ENCODE measurements at places on chromosomes 16 and 17.
A peak's percentile ranks its signal among the peaks of the same experiment; 100 is the strongest.

GRCh38 chr16:11602321-11602720 lies 15.6 kb upstream of the LITAF start:
- no peak for DNase-seq

GRCh38 chr16:79770244-79771064 lies 169.9 kb upstream of the MAF start:
- peak; percentile 86 for DNase-seq

DNA sequence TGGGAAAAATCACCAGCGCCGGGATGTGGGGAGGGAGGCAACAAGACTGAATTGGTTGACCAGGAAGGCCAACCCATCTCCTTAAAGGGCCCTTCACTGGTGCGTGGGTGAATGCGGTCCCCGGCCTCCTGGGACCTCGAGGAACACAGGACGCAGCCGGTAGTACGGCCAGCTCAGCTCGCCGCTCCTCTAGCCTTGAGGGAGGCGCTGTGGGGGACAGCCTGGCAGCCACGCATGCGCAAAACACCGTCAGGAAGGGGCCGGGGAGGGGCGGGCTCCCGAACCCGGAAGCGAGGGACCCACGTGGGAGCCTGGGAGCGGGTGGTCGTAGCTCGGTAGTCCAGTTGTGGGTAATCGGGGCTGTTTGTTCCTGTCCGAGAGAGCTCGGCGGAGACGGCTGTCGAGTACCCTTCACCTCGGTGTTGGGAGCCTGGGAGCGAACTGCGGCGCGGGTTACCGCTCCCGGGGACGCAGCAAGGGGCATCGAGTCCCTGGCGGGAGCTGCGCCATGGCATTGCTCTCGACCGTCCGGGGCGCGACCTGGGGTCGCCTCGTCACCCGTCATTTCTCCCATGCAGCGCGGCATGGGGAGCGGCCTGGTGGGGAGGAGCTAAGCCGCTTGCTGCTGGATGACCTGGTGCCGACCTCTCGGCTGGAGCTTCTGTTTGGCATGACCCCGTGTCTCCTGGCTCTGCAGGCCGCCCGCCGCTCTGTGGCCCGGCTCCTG lies at the start of gene MRM1:
Gene MRM1, plus strand, starts transcription at position 281 of the 727 bp plus-strand sequence. Its CDS starts 228 bp downstream, at position 509.
- DNase-seq, result peak; percentile 94

- DNase-seq, result no peak
These were observed 11.8 kb downstream of the HSD11B2 start for GRCh38 chr16:67442581-67443255.

DNA sequence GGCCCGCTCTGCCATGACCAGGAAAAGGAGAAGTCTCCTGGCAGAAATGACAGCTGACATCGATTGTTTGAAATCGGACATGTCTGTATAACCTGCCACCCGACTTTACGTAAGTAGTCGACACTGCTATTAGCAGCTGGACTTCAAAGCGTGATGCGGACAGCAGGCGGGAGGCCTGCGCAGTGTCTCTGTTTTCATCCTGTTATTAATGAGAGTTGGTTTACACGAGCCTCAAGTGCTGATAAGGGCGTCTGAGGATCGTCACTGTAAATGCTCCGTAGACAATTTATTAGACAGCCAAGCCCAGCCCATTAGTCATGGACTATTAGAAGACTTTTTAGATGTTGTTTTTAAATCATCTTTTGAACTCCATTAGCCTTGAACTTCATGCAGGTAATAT lies 328.3 kb downstream of the FOXL1 start:
- no peak for DNase-seq

GRCh38 chr17:74408262-74408661 lies 23.6 kb upstream of the GPRC5C start:
- no peak for DNase-seq

- no peak for DNase-seq
These were observed 117.6 kb downstream of the ABCC6 start for GRCh38 chr16:16105646-16106045.

DNA sequence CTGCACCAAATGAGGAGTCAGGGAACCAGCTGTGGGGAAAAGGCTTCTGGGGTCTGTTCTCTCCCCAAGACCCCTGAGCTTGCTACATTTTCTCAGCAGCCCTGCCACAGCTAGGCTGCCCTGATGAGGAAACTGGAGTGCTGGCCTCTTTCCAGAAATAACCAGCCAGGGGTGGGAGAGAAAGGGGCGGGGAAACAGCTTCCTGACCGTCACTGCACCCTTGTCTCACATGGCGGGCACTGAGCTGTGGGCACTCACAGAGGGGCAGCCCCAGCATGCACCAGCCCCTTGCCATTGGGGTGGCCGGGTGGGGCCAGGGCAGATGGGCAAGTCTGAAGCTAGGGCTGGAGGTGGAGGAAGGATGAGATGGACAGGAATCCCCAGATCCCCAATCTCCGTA lies 2.9 kb downstream of the SRL start:
- DNase-seq, result no peak

DNA sequence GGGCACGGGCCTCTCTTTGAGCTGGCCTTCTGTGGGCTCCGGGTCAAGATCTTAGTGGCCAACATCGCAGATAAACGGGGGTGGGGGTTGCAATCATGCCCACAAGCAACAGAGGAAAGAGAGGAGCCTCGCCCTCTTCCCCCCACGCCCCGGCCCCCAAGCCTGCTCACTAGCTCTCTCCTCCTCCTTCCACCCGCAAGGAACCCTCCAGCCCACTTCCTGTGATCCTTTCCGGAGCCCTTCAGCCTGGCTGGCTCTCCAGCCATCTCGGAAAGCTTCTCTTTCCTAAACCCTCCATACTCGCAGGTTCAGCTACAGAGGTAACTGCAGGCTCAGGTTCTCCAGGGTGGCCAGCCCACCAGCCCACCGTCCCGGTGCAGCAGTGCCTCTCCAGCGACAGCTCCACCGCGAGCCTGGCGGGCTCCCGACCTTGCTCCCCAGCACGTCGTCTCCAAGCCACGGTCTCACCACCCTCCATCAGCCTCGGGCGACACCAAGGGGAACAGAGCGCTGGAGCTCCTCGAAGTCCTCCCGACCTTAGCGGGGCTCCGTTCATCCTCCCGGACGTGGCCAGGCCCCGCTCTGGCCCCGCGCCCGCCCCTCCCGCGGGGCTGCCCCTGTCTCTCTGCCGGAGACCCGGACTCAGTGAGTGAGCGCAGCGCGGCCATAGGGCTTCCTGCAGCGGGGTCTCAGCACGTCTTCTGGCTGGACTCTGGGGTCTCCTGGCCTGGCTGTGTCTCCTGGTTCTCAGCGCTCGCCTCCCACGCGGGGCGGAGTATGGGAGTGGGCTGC lies 12.9 kb upstream of the ODF4 start:
- peak; percentile 10 for DNase-seq

Measured in NCI-H1436 (cell line).